ENCODE measurements at places on chromosomes 5 and 9.

DNA sequence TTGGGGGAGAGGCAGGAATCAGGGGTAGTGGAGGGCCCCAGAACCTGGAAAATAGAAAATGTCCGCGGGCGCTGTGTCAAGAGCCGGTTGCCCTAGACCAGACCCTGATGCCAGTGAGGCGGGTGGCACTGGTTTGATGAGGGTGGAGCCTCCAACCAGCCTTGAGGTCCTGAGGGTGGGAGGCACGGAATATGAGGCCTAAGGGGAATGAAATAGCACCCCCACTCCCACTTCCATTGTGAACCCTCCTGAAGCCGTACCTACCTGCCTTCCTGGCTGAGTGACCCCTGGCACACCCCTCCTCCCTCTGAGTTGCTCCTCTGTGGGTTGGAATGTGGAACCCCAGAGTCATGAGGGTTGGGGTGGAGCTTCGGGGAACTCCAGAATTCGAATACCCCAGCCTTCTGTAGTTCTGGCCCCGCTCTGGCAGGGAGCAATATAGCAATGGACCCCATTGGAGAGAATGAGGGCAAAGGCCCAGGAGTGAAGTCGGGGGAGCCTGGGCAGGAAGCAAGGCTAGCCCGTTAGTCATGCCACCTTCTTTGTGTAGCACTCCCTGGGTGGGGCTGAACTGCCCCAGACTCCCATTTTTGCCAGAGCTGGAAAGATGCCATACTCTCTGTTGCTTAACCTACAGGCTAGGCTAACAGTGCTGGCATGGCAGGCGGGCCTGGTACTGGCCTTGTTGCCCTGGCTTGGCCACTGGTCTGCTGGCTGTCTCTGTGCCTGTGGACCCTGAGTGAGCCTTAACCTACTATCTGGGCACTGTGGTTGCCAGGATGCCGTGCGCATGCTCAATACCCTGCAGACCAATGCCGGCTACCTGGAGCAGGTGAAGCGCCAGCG lies 1.0 kb downstream of the FPGS start:
- DNase-seq = no peak

DNA sequence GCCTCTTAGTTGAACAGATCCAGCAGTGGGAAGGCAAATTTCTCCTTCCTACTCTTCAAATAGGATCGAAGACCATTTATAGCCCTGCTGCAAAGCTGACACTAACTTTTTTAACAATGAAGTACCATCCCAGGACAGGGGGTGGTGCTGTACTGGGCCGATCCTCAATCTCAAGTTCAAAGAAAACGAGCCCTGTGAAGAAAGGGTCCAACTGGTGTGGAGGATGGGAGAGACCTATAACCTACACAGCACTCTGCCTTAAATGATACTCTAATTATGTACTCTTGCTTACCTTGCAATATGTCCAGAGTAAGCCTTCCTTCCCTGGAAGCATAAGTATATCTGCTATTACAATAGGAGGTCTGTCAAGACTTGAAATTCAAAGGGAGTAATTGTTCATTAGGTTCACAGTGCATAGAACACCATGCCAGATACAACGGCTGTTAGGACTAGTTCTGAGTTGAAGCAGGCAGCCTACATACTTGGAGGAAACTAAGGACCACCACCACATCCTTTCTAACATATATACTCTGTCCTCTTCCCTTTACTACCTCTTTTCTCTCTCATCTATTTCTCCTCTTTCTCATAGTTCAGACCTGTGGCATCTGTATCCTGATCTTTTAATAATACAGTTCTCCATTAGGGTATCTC lies 6.2 kb downstream of the ETF1 start:
- no peak for DNase-seq

- DNase-seq = no peak
Observed at GRCh38 chr5:116273448-116274242, 188.8 kb downstream of the COMMD10 start.

GRCh38 chr5:64505769-64506566 lies at the start of gene RGS7BP:
Gene RGS7BP, plus strand, starts transcription at chr5:64506015. Its CDS starts 610 bp downstream, at chr5:64506625.
- no peak for DNase-seq

DNA sequence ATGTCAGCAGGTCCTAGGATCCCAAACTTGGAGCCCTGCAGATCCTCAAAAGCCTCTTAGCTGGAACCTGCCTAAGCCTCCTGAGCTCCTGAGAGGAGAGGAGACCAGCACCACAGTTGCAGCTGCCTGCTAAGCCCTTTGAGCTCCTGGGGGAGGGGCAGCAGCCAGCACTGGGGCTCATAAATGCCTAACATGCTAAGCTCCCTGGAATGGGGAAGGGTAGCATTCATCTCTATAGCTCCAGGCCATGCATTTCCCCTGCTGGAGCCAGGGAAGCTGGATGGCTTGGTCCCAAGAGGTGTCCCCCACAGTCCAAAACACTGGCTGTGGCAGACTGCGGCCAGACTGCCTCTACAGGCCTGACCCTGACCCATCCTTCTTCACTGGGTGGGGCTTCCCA lies 182.7 kb downstream of the KCNN2 start:
- DNase-seq = no peak

GRCh38 chr5:150616506-150616905 lies 24.0 kb upstream of the SYNPO start:
- DNase-seq = no peak

DNA sequence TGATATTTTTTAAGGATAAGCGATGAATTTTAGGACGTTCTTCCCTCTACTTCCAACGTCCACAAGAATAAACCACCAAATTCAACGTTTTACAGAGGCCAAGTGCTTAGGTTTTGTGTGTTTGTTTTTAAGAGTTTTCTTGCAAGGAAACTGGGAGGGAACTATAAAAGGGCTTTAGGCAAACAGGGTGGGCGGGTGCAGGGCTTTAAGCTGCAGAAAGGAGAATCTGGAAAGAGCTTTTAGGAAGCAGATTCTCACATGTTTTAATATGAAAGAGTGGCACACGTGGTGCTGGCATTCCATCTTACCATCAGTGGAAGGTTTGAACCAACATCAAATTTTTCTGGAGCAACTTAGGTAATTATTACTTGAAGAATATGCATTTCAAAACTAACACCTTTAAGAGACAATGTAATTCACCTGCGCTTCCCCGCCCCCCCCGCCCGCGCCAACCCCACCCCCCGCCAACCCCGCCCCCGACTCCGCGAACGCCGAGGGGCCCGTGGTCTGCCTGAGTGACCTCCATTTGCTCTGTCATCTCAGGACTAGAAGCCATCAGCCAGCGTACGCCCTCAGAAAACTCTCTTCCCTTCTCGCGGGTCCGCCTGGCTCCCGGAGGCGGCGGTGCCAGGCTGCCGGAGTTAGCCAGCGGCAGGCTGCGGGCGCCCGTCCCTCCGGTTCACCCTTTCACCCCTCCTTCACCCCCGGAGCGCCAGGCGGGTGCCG lies 911 bp upstream of the PIK3R1 start:
- no peak for DNase-seq

GRCh38 chr5:94470802-94471201 lies 147.6 kb downstream of the KIAA0825 start:
- no peak for DNase-seq

- DNase-seq = no peak
Observed at GRCh38 chr9:82923092-82923911, 139.6 kb downstream of the RASEF start.

GRCh38 chr5:55470282-55470681 lies 64.5 kb downstream of the PLPP1 start:
- no peak for DNase-seq

- DNase-seq = no peak
Observed at GRCh38 chr5:36505021-36505420, 101.4 kb upstream of the SLC1A3 start.

DNA sequence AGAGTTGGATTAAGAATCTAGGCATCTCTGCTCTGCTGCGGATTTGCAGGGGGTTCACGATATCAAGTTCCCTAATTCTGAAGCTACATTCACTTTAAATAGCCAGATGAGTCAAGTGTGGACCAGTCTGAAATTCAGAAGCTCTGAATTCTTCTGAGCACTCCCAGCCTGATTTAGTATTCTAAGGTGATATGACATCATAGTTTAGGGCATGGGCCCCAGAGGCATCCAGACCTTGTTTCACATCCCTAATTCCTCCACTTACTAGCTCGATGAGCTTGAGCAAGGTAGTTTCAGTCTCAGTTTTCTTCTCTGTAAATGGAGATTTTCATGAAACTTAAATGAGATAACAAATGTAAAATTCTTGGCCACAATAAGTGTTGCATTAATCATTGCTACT lies 65.2 kb downstream of the TMEM167A start:
- DNase-seq = no peak

GRCh38 chr5:123928401-123928800 lies 416.4 kb downstream of the CSNK1G3 start:
- DNase-seq = no peak

GRCh38 chr5:96836817-96837216 lies 29.1 kb upstream of the ERAP1 start:
- no peak for DNase-seq

DNA sequence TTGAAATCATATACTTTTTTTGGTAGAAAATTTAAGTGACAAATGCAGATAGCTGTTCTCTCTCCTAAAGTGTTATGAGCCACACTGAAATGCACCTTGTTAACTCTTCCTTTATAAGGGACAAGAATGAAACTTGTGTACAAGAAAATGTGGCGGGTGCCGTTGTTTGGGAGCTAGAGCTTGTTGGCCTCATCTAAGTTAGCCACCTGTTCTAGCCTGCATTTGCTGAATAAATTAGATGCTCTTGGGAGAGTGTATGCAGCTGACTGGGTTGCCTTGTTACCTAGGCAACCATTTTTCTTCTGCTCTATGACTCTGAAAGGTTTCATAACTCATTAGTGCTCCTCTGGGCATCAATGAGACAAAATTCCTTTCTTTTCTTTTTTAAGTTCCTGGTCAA lies 174.3 kb downstream of the TAF11L14 start:
- no peak for DNase-seq
